D721Med (cell line): ENCODE measurements at places on chromosomes 5 and 9.

- DNase-seq: no peak
Measured at GRCh38 chr9:126556560-126557250, 57.0 kb upstream of the LMX1B start.

DNA sequence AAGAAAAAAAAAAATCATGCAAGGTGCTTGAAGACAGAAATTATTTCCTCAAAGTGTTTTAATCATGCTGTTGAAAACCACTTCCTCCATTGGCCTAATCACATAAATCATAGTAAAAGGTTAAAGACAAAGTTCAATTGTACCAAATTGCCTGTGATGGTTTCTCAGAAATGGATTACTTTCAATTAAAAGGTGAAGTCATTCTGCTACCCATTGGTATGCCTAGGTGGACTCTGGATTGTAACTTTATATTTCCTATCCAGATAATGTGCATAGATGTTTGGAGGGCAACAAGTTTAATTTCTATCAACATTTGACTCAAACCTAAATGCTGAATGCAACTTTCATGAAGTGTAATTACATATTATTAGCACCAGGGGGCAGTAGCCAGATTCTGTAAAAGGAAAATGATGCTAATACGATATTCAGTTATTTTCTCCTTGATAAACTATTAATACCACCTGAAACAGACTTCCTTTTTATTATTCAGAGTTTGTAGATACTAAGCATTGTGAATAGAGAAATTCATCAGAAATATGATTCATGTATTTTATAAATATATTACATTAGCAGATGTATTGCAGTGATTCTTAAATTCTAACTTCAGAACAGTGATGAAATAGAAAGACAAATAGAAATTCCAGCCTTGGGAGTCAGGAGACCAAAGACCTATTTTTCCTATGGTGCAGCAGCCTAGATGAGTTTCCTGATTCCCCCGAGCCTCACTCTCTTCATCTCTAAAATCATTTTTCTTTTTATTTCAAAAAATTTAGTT, 148.2 kb downstream of the CAAP1 start:
- DNase-seq: no peak

DNA sequence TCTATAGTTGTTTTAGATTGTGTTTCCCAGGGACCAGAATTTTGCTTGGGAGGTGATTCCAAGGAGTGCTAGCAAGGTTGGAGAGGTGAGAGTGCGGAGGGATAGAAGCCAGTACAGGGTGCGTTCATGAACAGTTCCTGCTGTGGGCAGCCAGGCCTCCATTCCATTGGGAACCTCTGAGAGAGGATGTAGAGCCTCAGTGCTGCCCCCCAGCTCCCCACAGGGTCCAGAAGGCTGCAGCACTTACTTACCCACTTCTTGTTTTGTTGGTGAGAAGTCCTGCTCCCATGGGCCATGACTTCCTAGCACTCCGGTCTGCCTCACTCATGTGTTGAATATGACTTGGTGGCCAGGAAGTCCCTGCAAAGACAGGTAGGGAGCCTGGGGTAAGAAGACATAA, 128.2 kb upstream of the GAS1 start:
- no peak for DNase-seq

- DNase-seq: no peak
Measured at GRCh38 chr5:56813302-56813701, 2.0 kb upstream of the MAP3K1 start.

- DNase-seq: no peak
Measured at GRCh38 chr5:126837906-126838539, 61.1 kb downstream of the LMNB1 start.

GRCh38 chr5:3031733-3032378, 280.4 kb upstream of the IRX2 start:
- no peak for DNase-seq

DNA sequence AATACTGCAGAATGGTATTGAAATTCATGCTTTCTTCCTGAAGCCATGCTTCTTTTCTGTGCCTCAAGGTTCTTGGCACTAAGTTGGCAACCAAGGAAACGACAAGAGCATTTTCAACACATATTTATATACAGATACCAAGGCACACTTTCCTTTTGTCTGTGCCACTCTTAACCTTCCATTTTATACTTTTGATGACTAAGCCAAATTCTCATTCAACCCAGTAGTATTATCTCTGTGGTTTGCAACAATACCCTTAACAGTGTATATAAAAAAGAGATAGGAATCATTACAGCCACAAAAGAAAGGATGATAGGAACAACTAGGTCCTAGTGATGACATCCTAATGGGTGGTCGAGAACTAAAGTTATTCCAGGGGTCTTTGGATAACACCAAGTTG, 36.0 kb upstream of the TYRP1 start:
- DNase-seq: no peak

DNA sequence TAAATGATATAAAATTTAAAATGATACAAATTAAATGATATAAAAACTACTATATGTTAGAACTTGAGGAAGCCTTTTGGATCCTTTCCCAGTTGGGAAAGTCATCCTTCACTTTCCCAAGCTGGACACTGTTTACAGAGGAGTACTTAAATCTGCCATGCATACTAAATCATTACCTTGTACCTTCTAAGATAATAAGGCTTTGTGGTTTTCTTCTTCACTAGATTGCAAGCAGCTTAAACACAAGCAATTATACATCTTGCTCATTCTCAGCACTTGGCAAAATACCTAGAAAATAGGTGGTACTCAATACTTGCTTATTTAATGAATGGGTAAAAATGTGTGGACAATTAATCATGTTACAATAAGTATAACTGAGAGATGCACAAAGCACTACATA, 666.8 kb downstream of the PTPRD start:
- DNase-seq: no peak

DNA sequence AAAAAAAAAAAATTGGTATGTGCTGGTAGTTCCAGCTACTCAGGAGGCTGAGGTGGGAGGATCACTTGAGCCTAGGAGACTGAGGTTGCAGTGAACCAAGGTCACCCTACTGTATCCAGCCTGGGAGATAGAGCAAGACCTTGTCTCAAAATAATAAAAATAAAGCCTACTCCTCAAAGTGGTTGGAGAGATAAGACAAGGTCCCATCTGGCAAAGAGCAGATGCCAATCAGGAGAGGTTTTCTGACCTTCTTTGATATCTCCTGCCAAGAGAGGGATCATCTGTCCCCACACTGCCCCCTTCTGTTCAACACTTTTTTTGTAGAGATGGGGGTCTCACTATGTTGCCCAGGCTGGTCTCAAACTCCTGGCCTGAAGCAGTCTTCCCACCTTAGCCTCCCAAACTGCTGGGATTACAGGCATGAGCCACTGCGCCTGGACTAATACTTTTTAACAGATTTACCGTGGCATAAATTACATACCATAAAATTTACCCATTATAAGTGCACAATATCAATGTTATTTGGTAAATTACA, 64.7 kb downstream of the SH3PXD2B start:
- no peak for DNase-seq

DNA sequence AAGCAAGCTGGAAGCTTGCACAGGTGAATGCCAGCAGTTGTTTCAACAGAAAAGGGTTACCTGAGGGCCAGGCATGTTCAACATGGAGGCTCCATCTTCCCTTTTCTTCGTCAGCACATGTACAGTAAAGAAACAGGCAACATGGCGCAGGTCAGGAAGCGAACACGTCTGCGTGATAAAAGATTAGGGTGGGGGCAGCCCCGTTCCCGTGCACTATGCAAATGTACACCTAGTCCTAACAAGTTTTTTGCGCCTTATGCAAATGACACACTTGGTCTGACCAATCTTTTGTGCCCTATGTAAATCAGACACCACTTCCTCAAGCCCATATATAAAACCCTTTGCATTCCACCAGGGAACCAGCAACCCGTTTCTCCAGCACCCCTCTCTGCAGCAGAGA, 452.1 kb upstream of the PTPRD start:
- no peak for DNase-seq

DNA sequence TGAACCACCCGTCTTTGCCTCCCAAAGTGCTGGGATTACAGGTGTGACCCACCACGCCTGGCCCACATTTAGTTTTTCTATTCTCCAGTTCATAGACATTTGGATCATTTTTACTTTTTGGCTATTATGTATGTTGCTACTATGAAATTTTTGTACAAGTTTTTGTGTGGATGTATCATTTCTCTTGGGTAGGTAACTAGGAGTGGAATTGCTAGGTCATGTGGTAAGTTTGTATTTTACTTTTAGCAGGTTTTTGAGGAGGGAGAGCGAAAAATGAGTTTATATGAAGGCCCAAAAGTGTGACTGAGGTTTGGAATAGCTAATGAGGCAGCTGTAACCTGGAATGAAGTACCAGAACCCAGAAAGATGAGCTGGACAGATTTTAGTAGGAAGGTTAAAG, 35.2 kb downstream of the ARHGAP26 start:
- no peak for DNase-seq
